Activated CD4-positive, alpha-beta T cell treated with anti-CD3 and anti-CD28 coated beads, Interleukin-2, Interleukin-4, amounts not matched to agents 100 ng/mL and 50 ng/mL, durations not matched to agents 16 hours and 8 hours (primary cell): ENCODE measurements at places on chromosomes 11 and 22.

GRCh38 chr22:38938925-38939324, 18.5 kb upstream of the APOBEC3A start:
- no peak for DNase-seq

DNA sequence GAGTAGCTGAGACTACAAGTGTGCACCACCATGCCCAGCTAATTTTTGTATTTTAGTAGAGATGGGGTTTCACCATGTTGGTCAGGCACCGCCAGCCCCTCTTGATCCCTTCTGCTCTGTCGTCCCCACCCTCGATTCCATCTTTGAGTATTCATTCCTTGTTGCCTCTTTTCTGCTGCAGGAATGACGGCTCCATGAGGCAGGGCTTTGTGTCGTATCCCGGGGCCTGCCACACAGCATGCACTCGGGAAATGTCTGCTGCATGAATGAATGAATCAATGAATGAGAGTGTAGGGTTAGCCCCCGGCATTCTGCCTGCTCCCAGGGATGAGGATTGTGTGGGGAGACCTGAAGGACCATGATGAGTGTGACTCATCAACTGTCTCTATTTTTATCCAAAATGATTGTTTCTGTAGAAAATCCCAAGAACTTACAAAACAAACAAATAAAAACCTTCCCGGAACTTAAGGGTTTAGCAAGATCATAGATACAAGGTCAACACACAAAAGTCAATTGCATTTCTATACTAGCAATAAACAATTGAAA, 54.6 kb upstream of the SLC22A12 start:
- no peak for DNase-seq

DNA sequence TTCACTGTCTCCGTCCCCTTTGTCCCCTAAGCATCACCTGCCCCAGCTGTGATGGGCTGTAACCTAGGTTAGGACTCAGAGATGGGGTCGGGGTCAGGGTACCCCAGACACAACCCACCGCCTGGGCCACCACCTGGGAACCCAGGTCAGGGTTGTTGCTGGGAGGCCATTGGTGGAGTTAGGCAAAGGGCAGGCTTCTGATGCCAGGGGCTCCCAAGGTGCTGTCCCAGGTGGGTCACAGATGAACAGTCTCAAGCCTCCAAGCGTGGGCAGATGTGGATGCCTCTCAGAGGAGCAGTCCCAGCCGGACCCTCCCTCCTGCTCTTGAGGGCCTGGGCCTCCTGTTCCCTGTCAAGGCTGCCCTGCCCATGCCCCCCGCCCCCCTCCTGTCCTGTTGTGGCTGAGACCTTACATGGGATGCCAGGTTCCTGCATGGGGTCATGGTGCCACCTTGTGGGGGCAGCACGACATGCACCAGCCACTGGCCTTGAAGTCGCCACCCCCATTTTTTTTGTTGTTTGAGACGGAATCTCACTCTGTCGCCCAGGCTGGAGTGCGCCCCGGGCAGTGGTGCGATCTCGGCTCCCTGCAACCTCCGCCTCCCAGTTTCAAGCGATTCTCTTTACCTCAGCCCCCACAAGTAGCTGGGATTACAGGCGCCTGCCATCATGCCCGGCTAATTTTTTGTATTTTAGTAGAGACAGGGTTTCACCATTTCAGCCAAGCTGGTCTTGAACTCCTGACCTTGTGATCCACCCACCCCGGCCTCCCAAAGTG, 12.1 kb downstream of the GATD1 start:
- peak; percentile 60 for DNase-seq

GRCh38 chr11:19472679-19473078, 231.9 kb upstream of the E2F8 start:
- DNase-seq, result no peak

DNA sequence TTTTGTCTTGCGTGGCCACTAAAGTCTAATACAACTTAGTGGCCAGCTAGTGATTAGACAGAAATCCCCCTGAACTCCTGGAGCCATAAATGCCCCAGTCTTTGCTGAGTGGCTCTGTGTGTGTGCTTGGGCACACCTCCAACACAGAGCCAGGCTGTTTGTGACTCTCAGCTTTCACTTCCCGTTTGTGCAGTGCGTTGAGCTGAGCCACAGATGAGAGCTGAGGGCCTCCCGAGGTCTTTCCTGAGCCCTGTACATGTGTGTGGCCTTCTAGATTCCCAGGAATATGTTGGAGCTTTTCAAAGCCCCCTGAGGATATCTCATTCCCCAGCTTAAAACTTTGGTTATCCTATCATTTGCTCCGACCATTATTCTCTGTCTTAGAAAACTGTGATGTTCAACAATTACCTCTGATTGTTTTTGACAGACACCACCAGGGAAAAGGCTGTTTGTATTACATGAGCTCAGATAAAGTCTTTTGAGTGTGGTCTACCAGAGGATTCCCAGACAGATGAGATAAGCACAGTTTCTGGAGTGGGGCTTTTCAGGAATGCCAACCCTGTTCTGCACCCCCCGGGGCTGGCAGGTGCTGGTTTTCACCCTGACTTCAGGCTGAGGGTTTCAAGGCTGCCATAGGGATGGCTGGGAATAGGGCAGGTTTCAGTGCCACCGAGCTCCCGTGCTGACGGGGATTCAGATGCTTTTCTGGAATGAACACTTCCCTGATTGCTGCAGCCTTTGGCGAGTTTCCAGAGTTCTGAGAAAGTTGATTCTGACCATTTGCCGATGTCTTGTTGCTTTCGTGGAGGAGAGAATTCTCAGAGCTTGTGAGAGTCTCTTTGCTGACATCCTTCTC, 23.8 kb downstream of the IGHMBP2 start:
- no peak for DNase-seq

GRCh38 chr11:59957094-59957493, 6.7 kb upstream of the OOSP4A start:
- no peak for DNase-seq

DNA sequence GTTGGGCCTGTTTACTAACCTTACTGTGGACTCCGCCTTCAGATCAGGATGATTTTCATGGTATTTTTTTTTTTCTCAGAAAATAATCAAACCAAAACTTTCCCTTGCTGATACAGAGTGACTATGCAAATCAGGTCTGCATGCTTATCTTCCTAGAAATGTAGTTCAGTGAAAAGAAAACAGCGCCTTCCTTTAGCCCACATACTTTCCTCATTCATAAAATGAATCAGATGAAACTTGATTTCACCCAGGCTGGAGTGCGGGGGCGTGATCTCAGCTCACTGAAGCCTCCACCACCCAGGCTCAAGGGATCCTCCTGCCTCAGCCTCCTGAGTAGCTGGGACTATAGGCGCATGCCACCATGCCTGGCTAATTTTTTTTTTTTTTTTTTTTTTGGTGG, 26.0 kb downstream of the ZNRF3 start:
- peak; percentile 79 for DNase-seq

DNA sequence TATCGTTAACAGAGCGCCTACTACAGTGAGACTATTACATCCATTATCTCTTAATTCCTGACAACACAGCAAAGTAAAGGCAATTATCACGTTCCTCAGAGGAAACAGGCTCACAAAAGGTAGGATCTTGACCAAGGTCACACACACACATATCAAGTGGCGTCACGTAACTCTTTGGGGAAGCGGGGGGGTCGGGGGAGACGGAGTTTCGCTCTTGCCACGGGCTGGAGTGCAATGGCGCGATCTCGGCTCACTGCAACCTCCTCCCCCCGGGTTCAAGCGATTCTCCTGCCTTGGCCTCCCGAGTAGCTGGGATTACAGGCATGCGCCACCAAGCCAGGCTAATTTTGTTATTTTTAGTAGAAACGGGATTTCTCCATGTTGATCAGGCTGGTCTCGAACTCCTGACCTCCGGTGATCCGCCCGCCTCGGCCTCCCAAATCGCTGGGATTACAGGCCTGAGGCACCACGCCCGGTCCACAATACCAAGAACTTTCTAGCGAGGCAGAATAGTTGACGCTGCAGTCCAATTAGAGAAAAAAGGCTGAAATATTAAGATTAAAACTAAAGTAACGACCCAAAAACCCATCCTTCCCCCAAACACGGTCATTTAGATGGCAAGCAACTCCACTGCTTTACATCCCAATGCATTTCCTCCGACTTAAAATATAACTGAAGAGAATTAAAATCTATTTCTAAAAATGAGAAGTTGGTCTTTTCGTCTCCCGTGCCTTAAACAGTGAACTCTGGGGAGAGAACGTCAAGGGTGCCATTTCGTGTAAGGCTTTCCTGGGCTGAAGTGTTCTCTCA, 1.2 kb downstream of the DDX17 start:
- DNase-seq, result peak; percentile 63

- no peak for DNase-seq
Measured at GRCh38 chr11:86722006-86722405, 49.6 kb upstream of the ME3 start.

GRCh38 chr22:40415531-40416266, 45.3 kb downstream of the SGSM3 start:
- DNase-seq, result no peak

- no peak for DNase-seq
Measured at GRCh38 chr11:118193910-118194566, 17.6 kb upstream of the SCN2B start.

DNA sequence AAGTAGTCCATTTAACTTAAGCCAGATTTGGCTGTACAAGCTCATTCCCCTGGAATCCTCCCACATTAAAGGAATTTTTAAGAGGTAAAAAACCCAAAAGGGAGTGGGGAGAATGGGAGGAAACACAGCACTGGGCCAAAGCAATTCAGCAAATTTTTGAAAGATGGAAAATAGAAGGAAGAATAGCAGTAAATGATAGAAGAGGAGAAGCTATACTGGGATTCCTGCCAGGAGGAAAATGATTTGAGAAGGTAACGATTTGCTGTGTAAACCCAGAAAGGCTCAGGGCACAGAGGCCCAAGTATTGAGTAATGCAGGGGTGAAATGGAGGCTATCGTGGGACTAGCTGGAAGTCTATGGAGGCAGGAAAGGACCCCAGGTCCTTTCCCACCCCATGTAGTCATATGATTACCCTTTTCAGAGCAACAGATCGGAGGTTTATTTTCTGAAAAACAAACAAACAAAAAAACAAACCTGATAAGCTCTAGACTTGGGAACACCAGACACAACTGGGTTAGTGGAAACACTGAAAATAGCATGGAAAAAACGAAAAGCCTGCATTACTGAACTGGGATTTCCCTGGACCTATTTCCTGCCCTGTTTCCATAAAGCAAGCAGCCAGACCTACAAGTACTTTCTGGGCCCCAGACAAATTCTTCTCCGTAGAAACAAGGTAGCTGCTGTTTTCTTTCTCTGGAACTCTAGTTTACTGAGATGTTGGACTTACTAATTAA, 140.0 kb downstream of the SWAP70 start:
- no peak for DNase-seq

- DNase-seq, result peak; percentile 22
Measured at GRCh38 chr11:71451596-71452198, 1.3 kb upstream of the NADSYN1 start.
